ENCODE measurements at places on chromosomes 3 and 15. TPM values are rescaled to one million over a fixed set of nuclear protein-coding genes. Genes with fewer than 3 reads are reported as not detected.

Gene NANOGP8
- not detected for total RNA-seq

Gene GOLGA6A
- 0.09 TPM for total RNA-seq

Gene SEMA3F
- total RNA-seq: 7.1 TPM

Gene STRIT1
- not detected for total RNA-seq

Gene ARPP21
- not detected for total RNA-seq

Gene LDHAL6B
- not detected for total RNA-seq

Gene SLC28A2
- not detected for total RNA-seq

Gene TRIP4
- total RNA-seq: 26.5 TPM

Gene UQCC5
- total RNA-seq: 62.1 TPM

Gene IMPG2
- not detected for total RNA-seq

Gene BUB1B
- 30.7 TPM for total RNA-seq

Gene GRAMD1C
- total RNA-seq: 0.59 TPM

Gene PLA1A
- total RNA-seq: 0.50 TPM

Gene RAP2B
- 8.3 TPM for total RNA-seq

Gene TTLL13
- total RNA-seq: 0.48 TPM

Gene IL17RE
- total RNA-seq: 0.98 TPM
